IPS-NIHi11 (cell line): ENCODE measurements at places on chromosomes 5 and 9.

GRCh38 chr5:14269395-14269794 lies 126.3 kb downstream of the TRIO start:
- DNase-seq = no peak

DNA sequence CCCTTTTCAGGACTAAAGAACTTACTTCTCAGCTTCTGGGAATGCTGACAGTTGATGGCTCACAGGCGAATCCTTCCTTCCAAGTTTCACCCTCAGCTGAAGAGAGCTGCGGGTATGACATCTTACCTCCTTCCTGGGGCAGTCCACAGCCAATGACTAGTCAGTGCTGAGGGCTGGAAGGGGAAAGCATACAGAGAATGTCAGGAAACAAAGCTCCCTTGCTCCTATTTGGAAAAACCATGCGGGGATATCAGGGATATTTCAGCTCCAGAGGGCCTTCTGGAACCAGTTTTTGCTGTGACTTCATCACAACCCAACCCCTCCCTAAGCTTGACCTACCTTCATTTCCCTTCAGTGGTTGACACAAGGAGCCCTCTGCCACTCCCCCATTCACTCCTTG lies 15.7 kb downstream of the FTMT start:
- DNase-seq = no peak

DNA sequence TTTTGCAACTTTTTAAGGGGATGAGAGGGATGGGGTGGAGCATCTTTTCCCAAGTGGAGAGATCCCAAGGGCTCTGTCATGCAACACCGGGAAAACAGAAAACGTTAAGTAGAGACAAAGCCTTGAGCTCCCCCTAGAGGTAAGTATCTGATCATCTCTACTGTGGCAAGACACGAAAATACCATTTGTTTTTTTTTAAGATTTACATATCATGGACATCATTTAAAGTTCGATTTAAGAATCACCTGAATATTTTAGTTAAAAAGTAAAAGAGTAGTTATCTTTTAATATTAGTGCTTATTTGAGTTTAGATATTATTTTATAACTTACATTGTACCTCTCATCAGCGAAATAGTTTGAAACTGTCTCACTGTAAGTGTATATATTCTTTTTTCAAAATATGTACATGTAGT lies 200.4 kb downstream of the LRRC70 start:
- peak; percentile 75 for DNase-seq

GRCh38 chr9:114745879-114746550 lies 59.8 kb downstream of the TNFSF15 start:
- no peak for DNase-seq

- no peak for DNase-seq
Observed at GRCh38 chr9:22009506-22009867, 382 bp upstream of the CDKN2B start.

- no peak for DNase-seq
Observed at GRCh38 chr9:94983552-94983951, 257.1 kb downstream of the AOPEP start.

GRCh38 chr5:1011741-1012312 lies 3.2 kb downstream of the NKD2 start:
- no peak for DNase-seq

GRCh38 chr5:154487541-154487940 lies 9.5 kb upstream of the HAND1 start:
- DNase-seq = no peak

DNA sequence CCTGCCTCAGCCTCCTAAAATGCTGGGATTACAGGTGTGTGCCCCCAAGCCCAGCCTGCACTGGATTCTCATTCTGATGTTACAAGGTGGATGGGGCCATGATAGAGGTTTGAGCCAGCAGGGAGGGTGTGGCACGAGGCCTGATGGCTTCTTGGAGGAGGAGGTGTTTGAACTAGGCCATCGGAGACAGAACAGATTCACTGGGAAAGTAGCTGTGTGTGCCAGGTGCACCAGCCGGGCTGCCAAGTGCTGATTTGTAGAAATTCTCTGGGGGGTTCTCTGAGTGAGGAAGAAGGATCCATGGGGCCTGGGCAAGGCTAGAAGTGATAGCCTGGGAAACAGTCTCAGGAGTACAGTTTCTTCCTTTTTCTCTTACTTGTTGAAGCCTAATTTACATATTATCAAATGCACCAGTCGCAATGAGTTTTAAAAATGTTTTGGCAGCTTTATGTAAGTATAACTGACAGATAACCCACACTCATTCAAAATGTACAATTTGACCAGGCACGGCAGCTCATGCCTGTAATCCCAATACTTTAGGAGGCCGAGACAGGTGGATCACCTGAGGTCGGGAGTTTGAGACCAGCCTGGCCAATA lies 31.1 kb upstream of the STXBP1 start:
- DNase-seq = no peak

GRCh38 chr5:14879937-14880589 lies 8.5 kb upstream of the ANKH start:
- DNase-seq = no peak

DNA sequence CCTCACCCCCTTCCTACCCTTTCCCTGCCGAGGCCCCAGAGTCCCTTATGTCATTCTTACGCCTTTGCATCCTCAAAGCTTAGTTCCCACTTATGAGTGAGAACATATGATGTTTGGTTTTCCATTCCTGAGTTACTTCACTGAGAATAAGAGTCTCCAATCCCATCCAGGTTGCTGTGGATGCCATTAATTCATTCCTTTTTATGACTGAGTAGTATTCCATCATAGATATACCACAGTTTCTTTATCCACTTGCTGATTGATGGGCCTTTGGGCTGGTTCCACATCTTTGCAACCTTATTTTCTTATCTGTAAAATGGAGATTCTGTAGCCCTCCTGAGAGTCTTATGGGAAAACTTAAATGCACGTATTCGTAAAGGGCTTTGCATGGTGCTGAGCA lies 36.8 kb downstream of the CRB2 start:
- no peak for DNase-seq

- DNase-seq = no peak
Observed at GRCh38 chr9:107044872-107045271, 181.9 kb downstream of the ZNF462 start.

DNA sequence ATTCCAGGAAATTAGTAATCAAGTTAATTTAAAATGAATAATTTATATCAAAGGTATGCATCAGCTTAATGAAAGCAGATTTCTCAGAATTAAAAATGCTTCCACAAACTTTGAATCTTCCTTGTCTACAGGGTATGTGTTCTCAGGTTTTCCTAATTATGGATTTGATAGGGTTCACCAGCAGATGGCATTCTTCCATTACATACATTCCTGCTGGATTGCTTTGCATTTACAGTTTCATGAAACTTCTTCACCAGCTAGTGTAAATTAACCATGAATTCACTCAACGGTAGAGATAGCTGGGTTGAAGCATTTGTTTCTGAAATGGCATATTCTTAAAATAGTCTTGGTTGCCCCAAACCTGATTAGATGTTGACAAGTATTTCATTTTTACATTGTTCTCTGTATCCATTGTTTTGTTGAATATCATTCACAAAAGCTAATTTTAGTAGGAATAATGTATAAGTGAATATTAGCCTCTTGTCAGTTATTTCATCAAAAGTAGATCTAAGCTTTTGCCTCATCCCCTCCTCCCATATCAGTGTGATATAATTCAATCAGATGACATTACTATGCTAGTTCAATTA lies 68.7 kb upstream of the WDR41 start:
- peak; percentile 59 for DNase-seq

GRCh38 chr9:126290871-126291270 lies 35.8 kb upstream of the MVB12B start:
- DNase-seq = no peak

- DNase-seq = no peak
Observed at GRCh38 chr5:133370904-133371303, 241.4 kb downstream of the FSTL4 start.

DNA sequence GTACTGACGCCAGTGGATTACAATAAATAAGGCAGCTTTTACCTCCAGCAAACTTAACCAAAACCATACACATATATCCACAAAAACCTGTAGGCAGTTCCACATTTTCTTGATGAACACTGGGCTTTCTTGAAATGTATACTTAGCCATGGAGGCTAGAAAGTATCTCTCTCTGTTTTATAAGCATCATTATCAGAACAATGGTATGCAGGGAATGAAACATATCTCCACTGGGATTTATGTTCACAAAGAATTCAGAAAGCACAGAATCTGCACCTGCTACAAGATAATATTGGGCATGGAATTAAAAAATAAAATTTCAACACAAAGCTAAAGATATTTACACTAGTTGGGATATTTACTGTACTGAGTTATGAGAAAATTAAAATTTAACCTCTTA lies 126.1 kb upstream of the RASA1 start:
- DNase-seq = no peak
